ENCODE measurements at places on chromosomes 3 and 15.

- DNase-seq = no peak
Measured at GRCh38 chr3:189195302-189195701, 23.5 kb downstream of the TPRG1 start.

DNA sequence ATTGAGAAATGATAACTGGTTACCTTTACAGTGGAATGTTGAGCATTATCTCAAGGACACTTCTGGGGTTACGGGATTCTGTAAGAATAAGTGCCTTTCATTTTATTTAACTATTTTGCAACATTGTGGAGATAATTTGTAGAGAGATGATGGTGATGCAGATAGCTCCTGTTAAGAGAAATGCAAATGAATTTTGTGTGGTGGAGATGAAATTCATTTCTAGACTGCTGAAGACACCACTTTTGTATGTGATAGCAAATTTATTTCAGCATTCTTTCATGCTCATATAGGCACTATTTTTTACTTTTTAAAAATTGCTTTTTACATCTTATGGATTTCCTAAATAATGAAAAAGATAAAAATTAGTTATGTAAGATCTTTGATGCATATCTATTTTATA is 463.3 kb upstream of the CBLB start:
- DNase-seq = no peak

DNA sequence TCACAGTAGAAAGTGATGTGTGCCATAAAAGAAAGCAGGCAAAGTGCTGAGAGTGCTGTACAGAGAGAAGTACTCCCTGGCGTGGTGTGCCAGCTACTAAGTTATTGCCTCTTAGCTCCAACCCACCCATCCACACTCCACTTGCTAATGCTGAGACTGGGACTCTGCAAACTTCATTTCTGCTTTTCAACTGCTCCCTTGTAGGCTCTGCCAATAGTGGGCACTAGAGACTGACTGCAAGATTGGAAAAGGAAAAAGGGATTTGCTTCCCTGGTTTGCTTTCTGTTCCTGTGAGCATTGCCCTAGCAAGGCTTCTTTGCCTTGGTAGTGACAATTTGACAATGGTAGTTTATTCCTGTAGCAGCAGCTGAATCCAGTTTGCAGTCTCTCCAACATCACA is 56.5 kb upstream of the TMEM108 start:
- DNase-seq = no peak

GRCh38 chr3:50604628-50605588 is 6.7 kb downstream of the CISH start:
- peak; percentile 34 for DNase-seq

GRCh38 chr15:60340207-60340921 is 57.4 kb downstream of the ANXA2 start:
- no peak for DNase-seq

DNA sequence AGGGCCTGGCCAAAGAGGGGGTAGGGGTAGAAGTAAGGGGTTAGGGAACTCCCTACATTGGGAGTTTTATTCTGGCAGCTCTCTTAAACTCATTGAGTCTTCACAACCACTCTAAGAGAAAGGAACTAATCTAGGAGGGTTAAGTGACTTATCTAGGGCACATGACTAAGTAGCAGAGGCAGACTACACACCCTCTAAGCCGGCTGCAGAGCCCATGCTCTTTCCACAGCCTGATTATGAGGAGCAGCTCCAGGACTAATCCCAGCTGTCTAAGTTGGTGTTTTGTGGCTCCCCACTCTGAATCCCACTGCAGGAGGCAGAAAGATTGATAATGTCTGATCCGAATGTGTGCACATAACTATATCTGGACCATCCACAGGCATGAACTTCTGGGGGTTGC is 374.6 kb downstream of the EPHB1 start:
- no peak for DNase-seq

GRCh38 chr3:41448396-41448795 is 249.1 kb downstream of the CTNNB1 start:
- DNase-seq = no peak

DNA sequence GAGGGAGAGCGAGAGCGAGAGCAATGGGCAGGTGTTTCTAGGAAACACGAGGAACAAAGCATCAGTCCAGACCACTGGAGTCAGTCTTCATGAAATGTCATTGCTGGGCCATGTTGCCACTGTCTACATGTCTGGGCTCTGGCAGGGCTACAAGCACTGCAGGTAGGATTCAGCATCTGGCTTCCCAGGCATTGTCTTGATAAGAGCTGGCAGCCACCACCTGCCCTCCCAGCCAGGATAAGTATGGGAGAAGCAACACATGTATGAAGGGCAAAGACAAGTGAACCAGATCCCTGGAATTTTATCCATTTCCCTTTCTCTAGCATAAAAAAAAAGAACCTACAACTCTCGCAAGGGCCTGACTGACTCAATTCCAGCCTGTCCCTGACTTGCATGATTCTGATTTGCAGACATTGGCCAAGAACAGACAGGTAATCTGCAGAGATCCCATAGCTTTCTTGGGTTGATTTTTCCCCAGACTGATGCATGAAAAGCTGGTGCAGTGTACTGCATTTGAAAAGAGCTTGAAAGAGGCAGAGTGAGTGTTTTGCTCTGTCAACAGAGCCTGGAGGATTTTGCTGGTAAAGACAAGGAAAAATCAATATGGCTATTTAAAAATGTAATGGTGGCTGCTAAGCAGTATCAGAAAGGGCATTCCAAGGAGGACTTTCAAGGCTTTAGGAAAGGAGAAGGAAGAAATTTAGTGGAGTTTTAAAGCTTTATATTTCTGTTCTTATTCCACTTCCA is 157.2 kb upstream of the MYRIP start:
- DNase-seq = no peak

GRCh38 chr3:14425581-14426304 is 23.3 kb downstream of the SLC6A6 start:
- DNase-seq = peak; percentile 74
